ENCODE measurements at places on chromosomes 13 and 19. TPM values are rescaled to one million over a fixed set of nuclear protein-coding genes. Genes with fewer than 3 reads are reported as not detected.
A peak's percentile ranks its signal among the peaks of the same experiment; 100 is the strongest.

- peak; percentile 84 for DNase-seq
Observed at GRCh38 chr19:1063030-1063908, 3.7 kb upstream of the ARHGAP45 start.

IPO5 gene
- 101 TPM for total RNA-seq

GRCh38 chr13:45690636-45691035 is 11.5 kb upstream of the CBY2 start:
- no peak for DNase-seq

GRCh38 chr13:102897371-102898138 is 51.7 kb downstream of the ERCC5 start:
- no peak for DNase-seq

ARHGEF1 gene
- total RNA-seq = 545 TPM

DNA sequence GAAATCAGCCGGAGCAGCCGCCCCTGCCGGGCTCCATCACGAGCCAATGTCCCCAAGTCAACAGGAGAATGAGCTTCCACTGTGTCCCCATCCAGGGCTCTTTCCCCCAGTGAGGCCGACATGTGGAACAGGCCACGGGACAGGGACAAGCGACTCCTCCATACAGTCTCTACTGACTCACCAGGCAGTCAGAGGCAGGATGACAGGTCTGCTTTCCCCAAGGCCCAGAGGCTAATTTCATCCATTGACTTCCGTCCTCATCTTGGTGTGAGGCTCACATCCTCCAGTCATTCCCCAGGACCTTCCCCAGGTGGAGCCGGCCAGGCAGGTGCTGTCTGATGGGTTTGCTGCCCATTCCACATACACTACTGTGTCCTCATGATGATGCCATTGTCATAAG is 3.5 kb downstream of the CEACAM6 start:
- DNase-seq = no peak

GRCh38 chr13:29569253-29570050 is 26.0 kb downstream of the SLC7A1 start:
- no peak for DNase-seq

ZNF506 gene
- 27.4 TPM for total RNA-seq

DNA sequence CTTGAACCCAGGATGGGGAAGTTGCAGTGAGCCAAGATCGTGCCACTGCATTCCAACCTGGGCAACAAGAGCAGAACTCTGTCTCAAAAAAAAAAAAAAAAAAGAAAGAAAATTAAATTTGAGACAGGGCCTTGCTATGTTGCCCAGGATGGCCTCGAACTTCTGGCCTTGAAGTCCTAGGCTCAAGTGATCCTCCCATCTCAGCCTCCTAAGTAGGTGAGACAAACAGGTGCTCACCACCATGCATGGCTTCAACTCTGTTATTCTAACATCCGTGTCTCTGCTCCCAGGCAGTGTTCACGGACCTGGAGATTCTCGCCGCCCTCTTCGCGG is 40.3 kb downstream of the PDE4A start:
- DNase-seq = no peak

Measured in activated CD8-positive, alpha-beta memory T cell treated with anti-CD3 and anti-CD28 coated beads, Interleukin-2, amount 10 ng/mL, durations not matched to agents 7 days and 5 days (primary cell).